Stimulated activated CD8-positive, alpha-beta memory T cell treated with anti-CD3 and anti-CD28 coated beads, Interleukin-2, amount 100 ng/mL, for 48 hours (primary cell): ENCODE measurements at places on chromosomes 5 and 9.

GRCh38 chr5:163809473-163809872, 304.1 kb downstream of the MAT2B start:
- no peak for DNase-seq

DNA sequence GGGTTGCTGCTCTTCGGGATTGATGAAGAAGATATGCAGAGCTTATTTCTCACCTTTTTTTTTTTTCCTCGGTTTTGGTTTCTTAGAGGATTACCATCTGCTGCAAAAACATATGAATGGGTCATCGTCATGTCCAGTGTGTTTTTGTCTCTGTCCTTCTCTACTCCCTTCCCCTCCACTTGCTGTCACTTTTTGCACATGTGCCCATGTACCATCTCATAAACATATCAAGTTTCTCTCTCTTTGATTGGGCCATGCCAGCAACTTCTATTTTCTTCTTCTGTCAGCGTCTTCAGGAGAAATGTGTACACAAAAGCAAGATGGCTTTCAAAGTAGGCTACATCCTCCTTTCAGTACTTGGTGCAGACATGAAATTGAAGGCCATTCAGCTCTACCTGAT, 57.1 kb downstream of the ZNF462 start:
- DNase-seq, result no peak

DNA sequence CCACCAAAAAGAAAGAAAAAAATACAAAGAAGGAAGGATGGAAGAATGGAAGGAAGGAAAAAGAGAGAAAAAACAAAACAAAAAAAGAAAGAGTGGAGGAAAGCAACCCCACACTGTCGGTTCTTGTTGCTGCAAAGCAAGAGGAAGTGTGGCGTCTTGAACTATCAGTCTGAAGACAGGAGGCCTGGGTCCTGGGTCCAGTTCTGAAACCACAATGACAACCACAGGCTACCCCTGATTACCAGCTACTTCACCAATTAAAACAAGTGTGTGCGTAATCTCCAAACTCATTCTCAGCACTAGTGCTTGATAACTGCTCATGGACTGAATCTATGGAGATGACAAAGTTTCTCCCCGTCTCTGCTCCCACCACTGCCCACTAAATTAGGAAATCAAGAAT, 93.7 kb downstream of the RASEF start:
- DNase-seq, result no peak

DNA sequence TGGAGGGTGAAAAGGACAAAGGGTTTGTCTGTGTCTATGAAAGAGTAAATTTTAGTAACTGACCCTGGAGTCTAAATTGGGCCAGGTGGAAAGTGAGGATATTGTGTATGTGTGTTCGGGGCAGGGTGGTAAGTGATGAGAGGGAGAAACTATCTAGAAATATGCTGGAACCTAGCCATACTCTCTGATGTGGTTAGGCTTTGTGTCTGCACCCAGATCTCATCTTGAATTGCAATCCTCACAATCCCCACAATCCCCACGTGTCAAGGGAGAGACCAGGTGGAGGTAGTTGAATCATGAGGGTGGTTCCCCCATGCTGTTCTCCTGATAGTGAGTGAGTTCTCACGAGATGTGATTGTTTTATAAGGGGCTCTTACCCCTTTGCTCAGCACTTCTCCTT, 60.6 kb downstream of the COMMD10 start:
- DNase-seq, result no peak

- no peak for DNase-seq
Measured at GRCh38 chr5:167850911-167851310, 440.5 kb upstream of the WWC1 start.

GRCh38 chr5:105587963-105588662, 2025.5 kb upstream of the NUDT12 start:
- no peak for DNase-seq

GRCh38 chr9:77783518-77783917, 135.4 kb upstream of the GNA14 start:
- no peak for DNase-seq

GRCh38 chr5:56751572-56752313, 63.6 kb upstream of the MAP3K1 start:
- no peak for DNase-seq

GRCh38 chr5:88540471-88541115, 271.9 kb upstream of the TMEM161B start:
- no peak for DNase-seq

DNA sequence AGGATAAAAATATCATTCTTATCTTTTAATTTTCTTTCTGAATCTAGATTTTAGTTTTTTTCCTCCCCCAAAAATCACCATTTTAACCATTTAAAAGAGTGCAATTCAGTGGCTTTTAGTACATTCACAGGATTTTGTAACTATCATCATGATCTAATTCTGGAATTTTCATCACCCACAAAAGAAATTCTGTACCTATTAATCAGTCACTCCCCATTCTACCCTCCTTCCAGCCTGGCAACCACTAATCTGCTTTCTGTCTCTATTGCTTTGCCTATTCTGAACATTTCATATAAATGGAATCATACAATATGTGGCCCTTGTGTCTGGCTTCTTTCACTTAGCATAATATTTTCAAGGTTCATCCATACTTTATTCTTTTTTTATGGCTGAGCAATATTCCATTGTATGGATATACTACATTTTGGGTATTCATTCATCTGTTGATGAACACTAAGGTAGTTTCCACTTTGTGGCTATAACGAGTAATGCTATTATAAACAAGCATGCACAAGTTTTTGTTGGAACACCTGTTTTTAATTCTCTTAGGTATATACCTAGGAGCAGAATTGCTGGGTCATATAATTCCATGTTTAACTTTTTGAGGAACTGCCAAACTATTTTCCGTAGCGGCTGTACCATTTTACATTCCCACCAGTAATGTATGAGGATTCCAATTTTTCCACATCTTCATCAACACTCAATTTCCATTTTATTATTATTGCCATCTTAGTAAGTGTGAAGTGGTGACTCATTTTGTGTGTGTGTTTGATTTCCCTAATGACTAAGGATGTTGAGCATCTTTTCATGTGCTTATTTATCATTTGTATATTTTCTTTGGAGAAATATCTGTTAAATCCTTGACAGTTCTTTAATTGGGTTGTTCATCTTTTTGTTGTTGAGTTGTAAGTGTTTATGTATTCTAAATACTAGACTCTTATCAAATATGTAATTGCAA, 340.3 kb downstream of the CWC27 start:
- DNase-seq, result no peak

DNA sequence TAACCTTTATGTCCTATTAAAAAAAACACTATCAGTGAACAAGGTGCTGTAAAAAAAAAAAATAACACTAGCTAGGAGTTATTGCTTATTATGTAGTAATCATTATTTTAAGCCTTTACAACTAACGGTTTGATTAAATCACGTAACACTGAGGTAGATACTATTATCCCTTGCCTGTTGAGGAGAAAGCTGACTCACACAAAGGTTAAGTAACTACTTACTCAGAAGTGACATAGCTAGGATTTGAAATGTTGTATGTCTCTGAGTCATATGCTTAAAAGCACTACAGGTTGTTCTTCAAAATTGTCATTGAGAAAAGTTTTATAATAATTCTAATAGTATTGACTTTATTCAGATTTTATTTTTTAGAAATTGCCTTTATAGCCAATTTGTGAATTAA, 8.8 kb downstream of the TENT2 start:
- DNase-seq, result no peak

DNA sequence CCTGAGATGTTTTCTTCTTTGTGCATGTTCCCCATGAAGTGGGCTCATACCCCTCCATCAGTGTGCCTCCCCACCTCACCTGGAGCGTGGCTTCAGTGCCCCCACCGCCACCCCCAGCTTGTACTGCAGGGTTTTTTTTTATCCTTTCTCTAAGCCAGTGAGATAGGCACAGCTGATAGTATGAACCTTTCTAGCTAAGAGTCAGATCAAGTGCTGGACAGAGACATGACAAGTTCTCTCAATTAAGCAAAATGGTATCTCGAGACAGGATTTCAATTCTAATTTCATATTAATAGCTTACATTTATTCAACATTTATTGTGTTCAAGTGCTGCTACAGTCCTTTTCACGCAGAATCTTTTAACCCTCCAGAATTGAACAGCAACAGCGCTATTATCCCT, 55.7 kb downstream of the NDFIP1 start:
- DNase-seq, result no peak

GRCh38 chr9:20199111-20199510, 410.3 kb upstream of the SLC24A2 start:
- no peak for DNase-seq

DNA sequence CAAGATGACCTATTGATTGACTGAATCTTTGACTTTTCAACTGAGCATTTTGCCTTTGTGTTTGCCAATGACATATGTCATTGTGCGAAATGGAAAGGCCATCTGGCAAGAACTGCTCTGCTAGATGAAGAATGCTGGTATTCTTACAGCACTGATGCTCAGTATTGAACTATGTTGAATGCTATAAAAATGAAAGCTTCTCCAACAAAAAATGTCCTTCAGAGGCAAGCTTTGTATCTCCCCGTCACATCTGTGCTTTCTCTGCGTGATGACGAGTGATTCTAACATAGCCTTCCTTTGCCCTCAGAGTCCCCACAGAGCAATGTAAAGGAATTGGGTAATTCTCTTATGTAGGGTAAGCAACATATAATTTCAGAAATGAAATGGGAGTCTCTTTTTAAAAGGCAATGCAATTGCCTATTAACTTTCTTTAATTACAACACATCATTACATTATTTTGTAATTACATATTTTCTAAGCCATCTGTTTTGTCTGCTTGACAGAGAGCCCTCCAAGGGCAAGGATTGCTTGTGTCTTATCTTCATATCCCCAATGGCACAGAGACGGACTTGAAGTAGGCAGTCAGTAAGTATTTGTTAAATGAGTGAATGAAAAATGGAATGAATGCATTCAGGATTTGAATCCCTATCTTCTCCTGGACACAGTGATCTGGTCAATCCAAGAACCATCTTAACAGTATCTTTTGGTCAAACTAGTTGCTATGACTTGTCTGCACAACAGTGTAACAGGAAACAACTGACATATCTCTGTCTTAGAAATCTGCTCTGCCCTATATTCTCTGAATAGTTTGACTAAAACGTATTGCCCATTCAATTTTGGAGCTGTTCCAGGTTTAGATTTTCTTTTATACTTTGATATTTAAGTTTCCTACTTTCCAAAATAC, 46.1 kb downstream of the ENC1 start:
- DNase-seq, result no peak

- DNase-seq, result no peak
Measured at GRCh38 chr5:90849939-90850338, 291.3 kb downstream of the ADGRV1 start.

GRCh38 chr5:152532714-152533113, 127.6 kb upstream of the NMUR2 start:
- DNase-seq, result no peak

- no peak for DNase-seq
Measured at GRCh38 chr5:146208916-146209522, 5.6 kb downstream of the RBM27 start.

GRCh38 chr5:151345808-151346478, 1.4 kb downstream of the SLC36A2 start:
- no peak for DNase-seq

DNA sequence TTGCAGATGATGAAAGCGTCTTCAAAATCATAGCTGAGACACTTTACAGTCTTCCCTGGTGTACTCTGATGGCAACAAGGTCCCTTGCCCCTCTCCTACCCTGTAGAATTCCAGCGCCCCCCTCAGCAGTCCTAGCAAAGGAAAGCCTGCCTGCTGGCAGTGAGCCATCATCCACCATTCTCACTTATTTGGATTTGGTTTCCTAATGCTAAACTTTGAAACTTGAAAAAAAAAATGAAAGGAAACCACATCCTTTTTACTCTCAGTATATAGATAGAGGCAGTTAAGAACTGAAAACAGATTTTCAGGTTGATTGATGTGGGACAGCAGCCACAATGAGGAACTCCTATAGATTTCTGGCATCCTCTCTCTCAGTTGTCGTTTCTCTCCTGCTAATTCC, at the start of gene GZMA:
Gene GZMA, plus strand, starts transcription at position 299 of the 400 bp plus-strand sequence. Its CDS starts 37 bp downstream, at position 336.
- DNase-seq, result no peak

DNA sequence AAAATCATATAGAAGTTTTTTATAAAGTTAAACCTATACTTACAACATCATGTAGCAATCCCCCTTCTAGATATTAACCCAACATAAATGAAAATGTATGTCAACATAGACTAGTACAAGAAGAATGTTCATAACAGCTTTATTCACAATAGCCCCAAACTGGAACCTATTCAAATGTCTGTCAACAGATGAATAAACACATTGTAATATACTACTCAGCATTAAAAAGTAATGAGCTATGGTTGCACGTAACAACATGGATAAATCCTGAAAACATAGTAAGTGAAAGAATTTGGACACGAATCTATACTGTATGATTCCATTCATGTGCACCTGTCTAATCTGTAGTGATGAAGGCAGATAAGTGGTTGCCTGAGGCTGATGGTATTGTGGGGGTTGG, 73.9 kb downstream of the CSNK1G3 start:
- DNase-seq, result no peak

GRCh38 chr9:99251157-99251556, 29.1 kb downstream of the SEC61B start:
- DNase-seq, result no peak

GRCh38 chr5:54704333-54704732, 186.8 kb downstream of the SNX18 start:
- no peak for DNase-seq

DNA sequence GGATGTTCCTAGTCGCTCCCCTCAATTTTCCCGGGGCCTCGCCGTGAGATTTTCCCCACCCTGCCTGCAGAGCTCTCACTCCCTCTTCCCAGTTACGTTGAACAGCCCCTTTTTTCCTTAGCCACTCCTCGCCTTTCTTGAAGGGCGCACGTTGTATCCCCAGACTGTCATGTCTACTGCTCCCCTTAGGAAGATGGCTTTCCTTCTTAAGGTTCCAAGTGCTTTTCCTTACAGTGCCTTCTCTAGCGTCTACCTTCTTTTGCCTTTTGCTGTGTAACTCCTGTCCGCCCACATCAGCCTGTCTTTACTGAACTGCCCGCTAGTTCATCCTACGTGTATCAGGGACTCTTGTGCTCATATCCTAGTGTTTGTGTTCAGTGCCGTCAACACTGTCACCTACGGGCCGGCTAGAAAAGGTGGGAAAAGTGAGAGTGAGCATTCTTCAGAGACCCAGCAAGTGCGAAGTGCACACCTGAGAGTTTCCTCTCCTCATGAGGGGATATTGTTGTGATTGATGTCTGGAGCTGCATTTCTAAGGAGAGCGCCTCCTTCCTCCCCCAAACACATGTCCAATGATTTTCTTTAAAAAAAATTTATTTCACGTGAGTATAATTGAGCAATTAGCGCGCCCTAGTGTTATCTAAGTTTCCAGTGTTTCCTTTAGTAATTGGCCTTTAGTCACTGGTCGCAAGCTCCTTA, 764 bp downstream of the CAMLG start:
- DNase-seq, result no peak

DNA sequence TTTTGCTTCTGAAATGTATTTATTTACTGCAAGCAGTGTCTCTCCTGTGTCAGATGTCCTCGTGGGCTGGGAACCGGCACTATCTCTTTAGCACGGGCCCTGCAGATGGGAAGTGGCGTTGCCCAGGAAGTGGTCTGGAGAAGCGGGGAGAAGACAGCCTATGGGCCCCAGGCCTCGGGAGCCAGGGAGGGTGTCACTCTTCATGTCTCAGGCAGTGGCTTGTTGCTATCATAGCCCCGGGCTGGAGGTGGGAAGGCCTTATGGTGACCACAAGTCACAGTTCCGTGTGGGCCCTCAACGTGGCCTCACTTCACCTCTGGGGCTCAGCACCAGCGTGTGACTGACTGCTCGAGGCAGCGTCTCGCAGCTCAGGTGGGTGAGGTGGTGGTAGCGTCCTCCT, 41.4 kb downstream of the SYK start:
- DNase-seq, result no peak
